ENCODE measurements at places on chromosomes 2 and 18.
A peak's percentile ranks its signal among the peaks of the same experiment; 100 is the strongest.

GRCh38 chr18:683531-683930, 26.1 kb downstream of the TYMS start:
- DNase-seq = no peak

GRCh38 chr2:75390169-75390568, 170.6 kb downstream of the EVA1A start:
- DNase-seq = peak; percentile 58

- DNase-seq = no peak
Measured at GRCh38 chr2:27897717-27898116, 7.2 kb downstream of the BABAM2 start.

DNA sequence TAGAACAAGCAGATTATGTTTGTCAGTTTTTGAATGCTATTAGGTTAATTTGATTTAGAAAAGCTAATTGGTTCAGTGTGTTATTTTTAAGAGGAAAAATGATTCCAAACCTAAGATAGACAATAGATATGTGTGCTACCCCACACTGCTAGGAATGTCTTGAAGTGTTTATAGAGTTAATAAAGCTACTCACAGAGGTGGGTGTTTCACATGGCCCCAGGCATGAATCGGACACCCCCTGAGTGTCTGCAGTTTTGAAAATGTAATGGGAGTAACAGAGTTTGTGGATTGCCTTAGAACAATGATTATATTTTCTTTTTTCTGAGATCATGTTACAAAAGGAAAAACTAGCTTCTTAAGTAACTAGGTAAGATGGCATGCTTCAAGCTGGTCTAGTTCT, 348.3 kb downstream of the ADCYAP1 start:
- DNase-seq = no peak

GRCh38 chr18:55320424-55321264, 267.3 kb downstream of the TCF4 start:
- no peak for DNase-seq

- DNase-seq = no peak
Measured at GRCh38 chr18:55748227-55748738, 160.3 kb upstream of the TCF4 start.

DNA sequence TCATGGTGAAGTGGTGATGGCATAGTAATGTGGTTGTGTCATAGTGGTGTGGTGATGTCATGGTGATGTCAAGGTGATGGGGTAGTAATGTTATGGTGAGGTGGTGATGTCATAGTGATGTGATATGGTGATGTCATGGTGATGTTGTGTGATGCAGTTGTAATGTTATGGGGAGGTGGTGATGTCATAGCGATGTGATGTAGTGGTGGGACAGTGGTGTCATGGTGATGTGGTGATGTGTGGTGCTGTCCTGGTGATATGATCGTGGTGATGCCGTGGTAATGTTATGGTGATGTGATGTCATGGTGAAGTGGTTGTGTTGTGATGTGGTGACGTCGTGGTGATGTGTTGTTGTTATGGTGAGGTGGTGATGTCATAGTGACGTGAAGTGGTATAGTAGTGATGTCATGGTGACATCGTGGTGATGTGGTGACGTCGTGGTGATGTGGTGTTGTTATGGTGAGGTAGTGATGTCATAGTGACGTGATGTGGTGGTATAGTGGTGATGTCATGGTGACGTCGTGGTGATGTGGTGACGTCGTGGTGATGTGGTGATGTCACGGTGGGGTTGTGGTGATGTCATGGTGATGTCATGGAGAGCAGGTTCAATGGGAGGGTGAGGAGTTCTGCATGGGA, 242.7 kb upstream of the MYT1L start:
- no peak for DNase-seq

- DNase-seq = no peak
Measured at GRCh38 chr18:28075501-28075900, 101.4 kb downstream of the CDH2 start.

DNA sequence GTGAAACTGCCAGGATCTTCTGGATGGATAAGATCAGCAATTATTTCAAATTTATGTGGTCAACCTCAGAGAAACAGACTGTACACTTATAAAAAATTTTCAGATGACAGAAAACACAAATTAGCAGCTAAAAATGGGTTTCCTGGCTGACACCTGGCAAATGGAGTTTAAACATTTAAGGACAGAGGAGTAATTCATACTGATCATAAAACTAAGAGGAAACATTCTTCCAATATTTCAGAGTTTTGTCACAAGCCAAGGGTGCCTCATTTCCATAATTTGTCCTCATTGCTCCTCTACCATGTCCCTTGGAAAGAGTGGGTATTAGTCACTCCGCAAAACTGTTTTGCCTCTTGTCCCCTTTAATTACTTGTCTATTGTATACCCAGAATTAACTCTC, 70.2 kb downstream of the TMEFF2 start:
- DNase-seq = no peak

DNA sequence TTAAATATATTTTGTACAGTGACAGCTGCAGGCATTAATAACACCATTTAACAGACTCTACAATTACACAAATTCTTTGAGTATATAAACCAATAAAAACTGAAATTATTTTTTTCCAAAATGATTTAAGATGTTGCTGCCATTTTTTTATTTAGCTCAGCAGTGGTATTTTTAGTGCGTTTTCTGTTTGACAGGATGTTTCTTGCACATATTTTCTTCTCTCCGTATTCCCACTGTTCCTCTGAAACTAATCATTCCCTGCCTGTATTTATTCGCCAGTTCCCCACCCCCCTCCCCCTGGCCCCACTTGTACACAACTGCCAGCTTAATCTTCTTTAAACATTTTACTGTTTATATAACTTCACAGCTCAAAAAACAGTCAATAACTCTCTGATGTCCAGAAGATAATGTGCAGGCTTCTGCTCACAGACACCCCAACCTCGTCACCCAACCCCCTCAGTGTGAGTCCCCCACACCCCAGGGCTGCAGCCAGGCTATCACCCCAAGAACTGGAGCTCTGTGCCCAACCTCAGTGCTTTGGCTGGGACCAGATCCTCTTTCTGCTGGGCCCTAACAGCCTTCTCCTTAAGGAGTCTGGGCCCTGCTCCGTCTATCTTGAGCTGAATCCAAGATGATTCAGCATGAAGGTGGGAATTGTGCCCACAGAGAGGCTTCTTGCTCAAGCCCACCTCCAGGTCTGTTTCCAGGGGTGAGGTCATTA, 41.6 kb upstream of the MAP4K4 start:
- no peak for DNase-seq

GRCh38 chr18:78517328-78517727, 462.3 kb upstream of the SALL3 start:
- DNase-seq = no peak

DNA sequence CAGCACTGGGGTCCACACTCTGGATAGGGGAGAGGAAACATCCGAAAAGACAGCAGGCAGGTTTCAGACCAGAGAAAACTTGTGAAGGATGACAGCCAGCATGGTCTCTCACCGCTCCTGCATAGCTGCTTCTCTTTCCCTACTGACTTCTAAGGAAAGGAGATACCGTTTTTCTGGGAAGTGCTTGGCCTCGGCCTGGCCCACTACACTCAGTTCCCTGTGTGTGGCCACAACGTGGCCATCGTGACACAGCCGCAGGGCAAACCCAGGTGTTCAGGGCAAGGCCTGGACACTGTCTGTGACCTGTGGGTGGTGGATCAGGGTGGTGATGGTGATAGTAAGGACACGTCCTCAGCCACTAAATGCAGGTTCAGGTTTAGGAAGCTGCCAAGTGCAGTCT, 34.2 kb upstream of the ACAA2 start:
- no peak for DNase-seq

- DNase-seq = no peak
Measured at GRCh38 chr2:177246000-177246399, 18.5 kb downstream of the NFE2L2 start.

GRCh38 chr2:42232024-42232423, 62.9 kb downstream of the EML4 start:
- no peak for DNase-seq

DNA sequence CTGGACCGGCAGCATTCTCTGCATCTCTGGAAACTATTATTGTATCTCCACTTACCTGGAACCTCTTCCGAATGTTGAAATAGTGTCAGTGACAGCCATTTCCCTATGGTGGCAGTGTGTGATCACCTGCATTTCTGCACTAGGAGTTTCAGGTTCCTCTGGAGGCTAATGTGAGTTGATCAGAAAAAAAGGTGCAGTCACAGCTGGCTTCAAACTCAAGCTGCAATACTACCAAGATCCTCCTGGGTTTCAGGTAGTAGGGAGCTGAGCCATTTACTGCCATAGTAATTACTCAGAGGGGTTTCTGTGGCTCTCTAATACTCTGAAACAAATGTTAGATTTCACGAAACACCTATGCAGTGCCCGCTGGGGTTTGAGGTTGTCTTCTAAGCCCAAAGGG, 183.5 kb upstream of the OSR1 start:
- DNase-seq = no peak

GRCh38 chr2:109352056-109352897, 223.3 kb downstream of the SH3RF3 start:
- no peak for DNase-seq

- DNase-seq = no peak
Measured at GRCh38 chr18:79245517-79246001, 150.2 kb upstream of the NFATC1 start.

DNA sequence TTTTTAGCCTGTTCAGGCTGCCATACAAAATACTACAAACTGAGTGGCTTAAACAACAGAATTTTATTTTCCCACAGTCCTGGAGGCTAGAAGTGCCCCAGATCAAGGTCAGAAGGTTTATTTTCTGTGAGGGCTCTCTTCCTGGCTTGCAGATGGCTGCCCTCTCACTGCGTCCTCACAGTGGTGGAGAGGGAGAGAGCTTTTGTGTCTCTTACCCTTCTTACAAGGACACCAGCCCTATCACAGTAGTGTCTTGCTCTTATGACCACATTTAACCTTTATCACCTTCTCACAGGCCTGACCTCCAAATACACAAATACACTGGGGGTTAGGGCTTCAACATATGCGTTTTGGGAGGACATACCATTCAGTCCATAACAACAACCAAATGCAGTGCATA, 11.7 kb downstream of the WDR7 start:
- DNase-seq = no peak

DNA sequence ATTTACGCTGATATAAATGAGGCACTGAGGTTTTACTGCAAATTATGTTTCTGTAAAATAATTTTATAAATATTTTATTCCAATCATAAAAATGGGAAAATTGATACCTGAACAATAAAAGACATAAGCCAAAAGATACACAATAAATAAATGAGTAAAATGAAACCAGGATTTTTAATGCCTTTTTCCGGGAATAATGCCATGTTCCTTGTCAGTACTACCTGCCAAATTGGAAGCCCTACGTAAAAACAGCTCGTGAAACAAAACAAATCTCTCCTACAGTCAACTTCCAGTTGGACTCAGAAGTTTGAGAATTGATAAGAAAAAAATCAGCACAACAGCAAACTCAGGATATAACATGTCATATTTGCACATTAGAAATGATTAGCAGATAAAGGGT, 18.0 kb downstream of the GALNT3 start:
- DNase-seq = no peak

DNA sequence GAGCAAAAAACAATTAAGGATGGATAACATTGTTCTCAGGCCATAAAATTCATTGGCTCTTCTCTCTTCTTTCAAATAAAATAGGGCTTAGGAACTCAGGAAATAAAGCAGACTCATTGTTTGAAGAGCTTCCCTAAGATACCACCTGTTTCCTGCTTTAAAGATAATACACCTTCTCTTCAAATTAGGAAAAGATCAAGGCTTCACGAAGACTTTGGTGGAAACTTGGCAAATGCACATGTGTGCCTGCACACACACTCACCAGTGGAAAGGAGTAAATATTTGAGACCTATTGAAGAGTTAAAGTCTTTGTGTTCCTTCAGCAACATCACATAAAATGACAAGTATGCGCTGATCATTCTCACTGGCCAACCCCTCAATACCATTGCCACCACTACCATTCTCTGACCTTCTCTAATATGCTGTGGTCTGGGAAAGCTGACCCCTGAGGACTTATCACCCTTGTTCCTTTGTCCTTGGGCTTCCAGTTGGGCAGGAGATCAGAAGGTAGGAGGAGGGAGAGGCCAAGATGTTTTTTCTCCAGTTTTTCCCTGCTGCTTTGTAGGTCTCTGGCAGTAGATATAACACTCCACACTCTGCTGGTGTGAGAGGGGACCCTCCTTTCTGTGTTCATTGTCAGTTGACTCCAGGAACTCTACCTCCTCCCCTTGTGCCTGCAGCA, 53.5 kb upstream of the SPOPL start:
- DNase-seq = no peak

DNA sequence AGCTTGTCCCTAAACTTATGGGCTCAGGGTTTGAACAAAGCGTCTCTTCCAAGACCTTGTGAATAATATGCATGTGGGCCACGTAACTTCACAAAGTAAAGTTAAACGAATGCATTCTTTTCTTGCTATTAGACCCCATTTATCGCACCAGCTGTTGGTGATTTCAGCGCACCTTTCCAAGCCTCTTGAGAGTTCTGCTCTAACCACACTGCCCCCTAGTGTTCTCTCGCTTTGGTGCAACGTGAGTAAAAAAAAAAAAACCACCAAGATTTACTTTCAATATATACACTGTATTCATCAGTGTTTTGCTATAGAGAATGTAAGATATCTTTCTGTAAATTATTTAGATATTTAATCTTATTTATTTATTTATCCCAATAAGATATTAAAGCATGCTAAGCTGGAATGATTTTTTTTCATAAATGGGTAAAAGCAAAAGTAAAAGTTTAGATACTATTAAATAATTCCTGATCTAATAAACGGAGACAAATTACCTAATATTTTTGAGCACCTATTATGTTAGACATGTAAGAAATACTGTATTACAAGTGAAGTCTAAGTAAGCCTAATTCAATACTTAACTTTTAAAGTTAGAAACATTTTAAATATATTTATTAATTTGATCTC, 459.5 kb downstream of the DLGAP1 start:
- peak; percentile 55 for DNase-seq

GRCh38 chr2:101467306-101467705, 7.6 kb downstream of the RFX8 start:
- no peak for DNase-seq

GRCh38 chr2:38381381-38382143, 4.5 kb upstream of the ATL2 start:
- DNase-seq = no peak

GRCh38 chr2:76257802-76258201, 547.1 kb upstream of the GCFC2 start:
- DNase-seq = no peak

GRCh38 chr2:217289907-217290280, 430.0 kb upstream of the TNP1 start:
- DNase-seq = peak; percentile 72

- DNase-seq = no peak
Measured at GRCh38 chr18:10928772-10929373, 220.5 kb downstream of the PIEZO2 start.

- DNase-seq = no peak
Measured at GRCh38 chr18:9726936-9727335, 18.8 kb downstream of the RAB31 start.

- DNase-seq = no peak
Measured at GRCh38 chr2:240437861-240438809, 2.7 kb downstream of the GPC1 start.

DNA sequence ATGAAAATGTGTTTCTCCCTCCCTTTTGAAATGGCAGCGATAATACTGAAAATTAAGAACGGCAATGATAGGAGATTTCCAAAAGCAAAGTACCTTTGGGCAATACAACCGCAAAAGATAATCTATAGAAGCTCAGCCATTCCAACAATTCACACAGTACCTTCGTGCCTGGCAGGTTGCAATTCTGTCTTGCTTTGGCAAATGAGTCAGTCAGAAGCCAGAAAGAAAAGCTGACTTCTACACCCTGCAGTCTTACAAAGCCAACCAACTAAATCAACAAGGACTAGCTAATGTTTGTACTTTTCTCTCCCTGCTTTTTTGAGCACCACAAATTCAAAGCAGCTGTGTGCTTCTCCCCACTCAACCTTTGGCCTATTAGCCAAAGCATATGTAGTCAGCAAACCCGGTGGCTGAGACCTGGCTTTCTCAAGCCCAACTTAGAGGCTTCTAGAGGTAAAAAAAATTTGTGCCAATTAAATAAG, 25.7 kb upstream of the ID2 start:
- peak; percentile 46 for DNase-seq

Measured in NCI-H774 (cell line).